ENCODE measurements at places on chromosomes 3 and 15. TPM values are rescaled to one million over a fixed set of nuclear protein-coding genes. Genes with fewer than 3 reads are reported as not detected.

Gene ZNF620
- total RNA-seq: 12.1 TPM

Gene KY
- not detected for total RNA-seq

Gene LRRC31
- 0.70 TPM for total RNA-seq

Gene FYTTD1
- total RNA-seq: 41.6 TPM

Gene CATSPER2
- 1.4 TPM for total RNA-seq
